NCI-H1417 (cell line): ENCODE measurements at places on chromosomes 6 and 20.

- no peak for DNase-seq
Observed at GRCh38 chr6:7646394-7646793, 56.4 kb downstream of the SNRNP48 start.

- no peak for DNase-seq
Observed at GRCh38 chr20:34013554-34013953, 19.8 kb downstream of the RALY start.

DNA sequence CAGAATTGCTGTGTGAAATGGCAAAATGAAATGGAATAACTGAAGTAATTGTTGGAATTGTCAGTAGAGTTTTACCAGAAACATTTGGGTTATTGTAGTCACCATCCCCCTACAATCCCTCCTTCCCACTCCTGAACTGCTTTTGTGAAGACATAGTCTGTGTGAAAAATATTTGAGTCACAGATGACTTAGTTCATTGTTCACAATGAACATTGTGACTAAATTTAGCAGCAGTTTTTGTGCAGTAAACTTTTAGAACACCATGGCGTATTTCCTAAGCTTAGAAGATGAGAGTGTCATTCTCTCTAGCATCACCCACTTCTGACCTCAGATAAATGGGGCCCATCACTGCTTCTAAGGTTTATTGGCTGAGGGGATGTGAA lies 11.0 kb downstream of the OTOR start:
- no peak for DNase-seq

GRCh38 chr20:40309731-40310130 lies 379.3 kb downstream of the MAFB start:
- DNase-seq, result no peak

DNA sequence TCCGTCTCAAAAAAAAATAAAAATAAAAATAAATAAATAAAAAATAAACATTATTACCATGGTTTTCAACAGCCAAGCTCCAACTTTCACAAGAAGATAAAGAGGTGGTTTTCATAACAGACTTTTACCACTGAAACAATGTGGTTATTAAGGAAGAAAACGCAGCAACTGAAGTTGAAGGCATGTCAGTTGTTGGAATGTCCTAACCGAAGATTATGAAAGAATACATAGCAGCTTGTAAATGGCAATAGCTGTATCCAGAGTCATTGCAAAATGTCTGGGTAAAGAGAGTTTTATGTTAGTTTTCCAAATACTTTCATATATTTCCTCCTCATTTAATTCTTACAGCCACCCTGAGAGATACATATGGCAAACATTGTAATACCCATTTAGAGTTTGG lies 161.6 kb upstream of the MARCKS start:
- DNase-seq, result no peak

- no peak for DNase-seq
Observed at GRCh38 chr6:168363811-168364792, 44.5 kb upstream of the DACT2 start.
